ENCODE measurements at places on chromosomes 4 and X. TPM values are rescaled to one million over a fixed set of nuclear protein-coding genes. Genes with fewer than 3 reads are reported as not detected.

WNK3 gene
- total RNA-seq, result 3.6 TPM

GRCh38 chr4:13348216-13348615 lies 135.9 kb downstream of the RAB28 start:
- no peak for DNase-seq

DNA sequence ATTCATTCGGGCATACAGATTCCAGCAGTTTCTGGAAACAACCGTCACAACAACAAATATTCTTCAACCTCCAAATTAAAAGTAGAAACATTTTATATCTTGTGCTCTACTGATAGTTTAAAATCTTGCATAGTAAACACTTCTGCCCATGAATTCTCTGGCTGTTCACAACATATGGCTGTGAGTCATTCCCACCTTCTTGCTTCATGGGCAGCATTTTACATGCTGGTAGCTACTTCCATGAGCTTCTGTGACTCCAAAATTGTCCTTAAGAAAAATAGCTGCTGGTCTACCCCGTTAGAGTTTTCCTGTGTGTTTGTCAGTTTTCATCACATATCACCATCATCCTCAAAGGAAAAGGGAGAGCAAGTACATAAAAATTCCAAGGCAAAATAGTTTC lies 22.7 kb downstream of the PNPLA4 start:
- DNase-seq, result no peak

- DNase-seq, result no peak
These were observed 66.1 kb upstream of the EFNB1 start for GRCh38 chrX:68762766-68763165.

- DNase-seq, result no peak
These were observed 77.1 kb downstream of the DCLK2 start for GRCh38 chr4:150155391-150155790.

- no peak for DNase-seq
These were observed 4.4 kb upstream of the ADH1C start for GRCh38 chr4:99356992-99357391.
